ENCODE measurements at places on chromosomes 11 and 22.

DNA sequence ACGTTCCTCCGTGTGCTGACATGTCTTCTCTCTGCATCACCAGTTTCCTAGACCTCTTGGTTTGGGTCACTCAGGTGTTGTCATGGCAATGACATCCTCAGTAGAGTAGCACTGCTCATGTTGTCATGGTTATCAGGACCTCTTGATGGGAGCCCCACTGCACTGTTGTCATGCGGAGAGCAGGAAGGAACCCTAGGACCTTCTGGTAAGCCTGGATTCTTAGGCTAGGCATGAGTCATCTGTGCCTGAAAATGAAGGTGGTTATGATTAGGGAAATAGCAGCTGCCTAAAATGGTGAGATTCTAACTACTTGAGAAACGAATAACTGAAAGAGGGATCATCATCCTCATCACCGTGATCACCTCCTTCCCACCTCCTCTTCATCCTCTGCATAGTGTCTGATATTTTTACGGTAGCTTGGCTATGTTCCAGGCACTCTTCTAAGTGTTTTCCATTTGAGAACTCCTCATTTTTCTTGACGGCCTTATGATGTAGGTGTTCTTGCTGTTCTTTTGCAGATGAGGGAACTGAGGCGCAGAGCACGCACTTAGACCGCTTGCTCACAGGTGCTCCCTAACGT, 858.4 kb downstream of the NTM start:
- no peak for DNase-seq

- no peak for DNase-seq
Measured at GRCh38 chr11:110755941-110756340, 43.7 kb upstream of the ARHGAP20 start.

DNA sequence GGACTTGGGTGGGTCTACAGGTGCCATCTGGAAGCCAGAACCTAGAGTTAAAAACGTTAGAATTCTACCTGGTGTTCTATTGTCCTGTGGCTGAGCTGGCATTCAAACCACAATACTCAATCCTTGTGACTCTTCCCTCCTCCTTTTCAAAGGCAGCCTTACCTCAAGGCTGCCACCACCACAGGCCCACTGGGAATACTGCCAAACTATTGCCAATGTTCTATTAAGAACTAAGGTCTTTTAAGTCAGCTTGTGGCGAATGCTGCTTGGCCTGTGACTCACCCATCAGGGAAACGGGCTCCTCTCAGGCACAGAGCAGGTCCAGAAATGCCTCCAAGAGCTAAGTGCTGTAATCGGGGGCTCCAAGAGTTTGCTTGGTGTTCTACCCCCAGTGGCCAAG, 1008.4 kb downstream of the JRKL start:
- DNase-seq: no peak

DNA sequence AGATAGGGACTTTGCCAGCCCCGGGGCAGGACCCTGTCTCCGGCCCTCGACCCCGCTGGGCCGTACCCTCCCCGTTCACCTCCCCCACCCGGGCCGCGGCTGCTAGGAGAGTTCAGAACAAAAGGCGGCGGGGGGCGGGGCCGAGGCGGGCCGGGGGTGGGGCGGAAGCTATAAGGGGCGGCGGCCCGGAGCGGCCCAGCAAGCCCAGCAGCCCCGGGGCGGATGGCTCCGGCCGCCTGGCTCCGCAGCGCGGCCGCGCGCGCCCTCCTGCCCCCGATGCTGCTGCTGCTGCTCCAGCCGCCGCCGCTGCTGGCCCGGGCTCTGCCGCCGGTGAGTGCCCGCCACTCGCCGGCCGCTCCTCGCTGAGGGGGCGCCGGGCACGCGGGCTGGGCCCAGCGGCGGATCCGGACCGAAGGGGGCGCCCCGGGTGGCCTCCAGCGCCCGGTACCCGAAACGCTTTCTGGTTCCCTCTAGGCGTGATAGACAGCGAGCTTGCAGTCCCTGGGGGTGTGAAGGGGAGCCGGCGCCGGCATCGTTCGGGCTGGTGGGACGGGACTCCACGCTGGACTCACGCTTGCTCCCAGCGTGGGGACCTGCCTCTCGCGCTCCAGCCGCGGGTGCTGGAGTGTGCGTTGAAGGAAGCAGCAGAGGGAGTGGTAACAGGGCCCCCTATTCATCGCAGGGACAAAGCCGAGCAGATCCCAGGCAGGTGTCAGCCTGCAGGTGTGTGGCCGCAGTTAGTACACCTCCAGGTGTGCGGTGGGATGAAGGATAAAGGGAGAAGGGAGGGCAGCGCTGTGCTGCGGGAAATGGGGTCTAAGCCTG, at the start of gene MMP11:
MMP11 (plus strand) TSS at position 201 of the 825 bp plus-strand sequence; CDS start at position 223, 22 bp downstream.
- peak; percentile 32 for DNase-seq

- no peak for DNase-seq
Measured at GRCh38 chr11:124581817-124582216, 12.0 kb downstream of the OR8A1 start.

- DNase-seq: peak; percentile 62
Measured at GRCh38 chr11:32052215-32052614, 38.7 kb upstream of the RCN1 start.

DNA sequence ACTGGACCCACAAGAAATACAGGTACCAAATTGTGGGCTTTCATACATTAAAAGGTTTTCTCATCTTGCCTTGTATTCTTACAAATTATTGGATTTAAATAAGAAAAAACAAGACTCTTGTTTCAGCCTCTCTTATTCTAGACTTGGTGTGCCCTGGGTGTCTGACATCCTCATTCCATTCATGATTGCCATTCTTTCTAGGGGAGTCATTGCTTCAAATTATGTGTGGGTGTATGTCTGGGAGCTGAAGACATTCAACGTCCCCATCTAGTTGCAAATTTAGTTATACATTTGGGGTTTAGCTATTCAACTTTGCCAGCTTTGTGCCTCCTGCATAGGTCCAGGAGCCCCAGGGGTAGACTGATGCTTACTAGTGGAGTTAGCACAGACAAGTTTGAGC, 18.1 kb downstream of the MAML2 start:
- DNase-seq: no peak

- DNase-seq: no peak
Measured at GRCh38 chr11:63764340-63764678, 4.3 kb downstream of the ZFTA start.

DNA sequence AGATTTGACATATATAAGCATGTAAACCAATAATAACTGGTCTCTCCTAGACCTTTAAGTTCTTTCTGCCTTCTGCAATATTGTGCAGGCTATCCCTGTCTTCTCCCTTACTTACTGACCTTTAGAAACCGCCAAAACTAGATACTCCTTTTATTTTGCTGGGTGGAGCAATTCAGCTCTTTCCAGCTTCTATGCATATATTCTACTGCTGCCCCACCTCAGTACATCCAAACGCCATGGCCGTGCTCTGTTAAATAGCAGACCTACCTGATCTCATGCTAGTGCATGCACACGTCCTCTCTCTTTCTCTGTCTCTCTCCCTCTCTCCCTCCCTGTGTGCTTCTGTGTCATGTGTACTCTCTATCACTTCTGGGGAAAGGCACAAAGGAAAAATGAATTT, 76.7 kb upstream of the CAPRIN1 start:
- no peak for DNase-seq

- no peak for DNase-seq
Measured at GRCh38 chr11:72072348-72072747, 8.0 kb downstream of the NUMA1 start.

DNA sequence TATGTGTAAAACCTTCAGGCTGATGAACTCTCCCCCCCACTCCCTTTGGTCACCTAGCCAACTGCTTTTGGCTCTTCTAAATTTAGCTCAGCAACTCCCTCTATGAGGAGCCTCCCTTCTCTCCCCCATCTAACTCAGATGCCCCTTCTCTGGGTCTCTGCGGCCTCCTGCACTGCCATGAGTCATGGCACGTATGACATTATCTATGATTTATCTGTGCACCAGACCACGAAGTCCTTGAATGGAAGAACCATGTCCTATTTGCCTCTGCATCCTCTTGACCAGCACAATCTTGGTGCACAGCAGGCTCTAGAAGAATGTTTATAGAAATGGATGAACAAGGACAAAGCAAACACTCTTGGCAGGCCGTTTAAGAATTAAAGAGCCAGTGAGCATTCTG, 46.0 kb downstream of the RPL27A start:
- DNase-seq: no peak

DNA sequence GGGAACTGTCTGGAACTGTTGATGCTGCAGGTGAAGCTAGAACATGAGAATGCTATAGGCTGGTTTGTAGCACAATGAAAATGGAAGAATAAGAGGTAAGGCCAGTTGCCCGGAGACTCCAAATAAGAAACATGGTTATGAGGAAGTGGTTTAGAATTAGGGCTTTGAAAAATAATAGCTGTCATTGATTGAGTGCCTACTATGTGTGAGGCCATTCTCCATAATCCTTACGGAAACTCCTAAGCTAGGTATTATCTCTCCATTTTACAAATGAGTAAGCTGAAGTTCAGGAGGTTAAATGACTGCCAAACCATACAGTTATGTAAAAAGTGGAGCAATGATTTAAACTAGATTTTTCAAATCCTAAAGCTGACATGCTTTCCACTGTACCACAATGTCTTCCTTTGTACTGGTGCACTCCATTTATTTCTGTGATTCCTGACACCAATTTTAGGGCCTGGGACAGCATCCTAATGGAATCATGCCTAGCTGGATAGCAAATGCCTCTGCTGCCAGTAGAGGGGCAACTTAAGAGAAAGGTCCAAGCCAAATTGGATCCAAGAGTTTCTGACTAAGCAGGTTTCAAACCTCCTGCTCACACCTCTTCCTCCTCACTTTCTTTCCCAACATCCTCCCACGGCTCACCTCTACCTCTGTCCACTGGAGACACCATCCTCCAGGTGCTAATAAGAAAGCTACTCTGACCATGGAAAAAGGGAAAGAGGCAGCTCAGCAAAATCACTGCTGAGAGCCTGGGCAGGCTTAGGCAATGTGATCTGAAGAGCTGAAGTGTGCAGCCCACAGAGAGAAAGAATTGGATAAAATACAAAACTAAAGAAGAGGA, 46.9 kb upstream of the PICALM start:
- no peak for DNase-seq

DNA sequence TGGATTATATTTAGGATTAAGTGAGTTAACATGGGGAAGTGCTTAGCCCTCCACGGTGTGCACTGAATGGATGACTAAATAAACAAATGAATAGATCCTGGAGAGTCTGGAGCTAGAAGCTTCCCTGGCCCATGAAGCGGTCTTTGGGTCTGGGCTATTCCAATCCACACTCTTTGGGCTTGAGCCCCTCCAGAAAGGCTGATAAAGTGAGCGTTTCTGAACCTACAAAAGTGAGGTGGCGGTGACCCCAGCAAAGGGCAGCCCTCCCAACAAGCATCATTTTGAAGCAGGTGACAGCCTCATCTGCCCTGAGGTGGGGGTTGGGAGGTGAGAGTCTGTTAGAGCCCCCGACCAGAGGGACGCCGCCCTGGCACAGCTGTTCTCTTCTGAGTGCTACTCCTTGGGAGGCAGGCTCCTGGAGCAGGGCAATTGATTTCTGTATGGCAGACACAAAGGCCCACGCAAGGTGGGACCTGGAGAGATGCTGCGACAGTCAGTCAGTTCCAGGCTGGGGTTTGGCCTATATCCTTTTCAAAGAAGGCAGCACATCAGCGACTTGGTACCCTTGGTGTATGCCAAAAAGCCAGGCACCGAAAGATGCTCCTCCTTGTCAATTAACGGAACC, 157.8 kb downstream of the CACNA1I start:
- DNase-seq: no peak

- DNase-seq: no peak
Measured at GRCh38 chr11:74683279-74683871, 47.9 kb downstream of the CHRDL2 start.

GRCh38 chr11:79068356-79068755, 372.5 kb downstream of the TENM4 start:
- no peak for DNase-seq
